ENCODE measurements at places on chromosomes 5 and 9. TPM values are rescaled to one million over a fixed set of nuclear protein-coding genes. Genes with fewer than 3 reads are reported as not detected.

DNA sequence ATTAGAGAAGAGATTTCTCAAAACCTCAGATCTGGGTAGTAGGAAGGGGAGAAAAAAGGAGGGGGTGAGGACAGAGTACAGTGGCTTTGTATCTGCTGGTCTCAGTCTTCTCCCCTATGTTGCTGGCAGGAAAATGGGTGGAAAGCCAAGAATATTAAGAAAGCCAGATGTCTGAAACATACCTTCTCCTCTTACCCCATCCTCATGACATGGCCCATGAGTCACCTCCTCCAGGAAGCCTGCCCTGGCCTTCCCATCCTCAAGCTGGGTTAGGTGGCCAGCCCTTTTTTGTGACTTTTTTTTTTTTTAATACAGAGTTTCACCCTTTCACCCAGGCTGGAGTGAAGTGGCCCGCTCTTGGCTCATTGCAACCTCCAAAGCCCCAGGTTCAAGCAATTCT lies 61.8 kb downstream of the ABCA1 start:
- DNase-seq = no peak

GRCh38 chr9:132146039-132146438 lies 15.8 kb upstream of the NTNG2 start:
- no peak for DNase-seq

RNF183 gene
- total RNA-seq = not detected

NHP2 gene
- 75.7 TPM for total RNA-seq

CDH9 gene
- not detected for total RNA-seq

- no peak for DNase-seq
Measured at GRCh38 chr5:93941897-93942296, 200.5 kb upstream of the POU5F2 start.

DNA sequence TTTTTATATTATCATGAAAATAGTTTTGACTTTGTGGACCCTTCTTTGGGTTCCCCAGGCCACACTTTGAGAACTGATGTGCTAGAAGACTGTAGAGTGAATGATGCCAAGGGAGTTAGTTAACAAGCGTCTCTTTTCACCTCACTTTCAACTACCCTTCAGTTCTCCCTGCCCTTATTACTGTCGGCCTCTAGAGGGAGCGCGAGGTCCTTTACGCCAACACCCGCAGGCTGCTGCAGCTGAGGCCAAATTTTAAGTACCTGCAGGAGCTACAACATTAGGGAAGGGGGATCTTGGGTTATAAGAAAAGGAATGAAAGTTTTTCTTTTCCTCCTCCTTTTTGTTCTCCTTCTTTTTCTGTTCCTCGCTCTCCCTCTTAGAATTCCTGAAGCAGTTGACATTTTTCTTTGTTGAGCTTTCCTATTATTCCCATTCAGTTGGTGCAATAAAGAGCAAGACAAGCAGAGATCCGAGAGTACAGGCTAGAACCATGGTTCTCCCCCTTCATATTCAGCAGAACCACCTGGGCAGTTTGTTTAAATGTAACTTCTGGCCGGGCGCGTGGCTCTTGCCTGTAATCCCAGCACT lies 84.0 kb downstream of the ZFAND5 start:
- DNase-seq = peak; percentile 72
